ENCODE measurements at places on chromosomes 7 and 10. TPM values are rescaled to one million over a fixed set of nuclear protein-coding genes. Genes with fewer than 3 reads are reported as not detected.

Gene NUTM2D
- 0.59 TPM for total RNA-seq

DNA sequence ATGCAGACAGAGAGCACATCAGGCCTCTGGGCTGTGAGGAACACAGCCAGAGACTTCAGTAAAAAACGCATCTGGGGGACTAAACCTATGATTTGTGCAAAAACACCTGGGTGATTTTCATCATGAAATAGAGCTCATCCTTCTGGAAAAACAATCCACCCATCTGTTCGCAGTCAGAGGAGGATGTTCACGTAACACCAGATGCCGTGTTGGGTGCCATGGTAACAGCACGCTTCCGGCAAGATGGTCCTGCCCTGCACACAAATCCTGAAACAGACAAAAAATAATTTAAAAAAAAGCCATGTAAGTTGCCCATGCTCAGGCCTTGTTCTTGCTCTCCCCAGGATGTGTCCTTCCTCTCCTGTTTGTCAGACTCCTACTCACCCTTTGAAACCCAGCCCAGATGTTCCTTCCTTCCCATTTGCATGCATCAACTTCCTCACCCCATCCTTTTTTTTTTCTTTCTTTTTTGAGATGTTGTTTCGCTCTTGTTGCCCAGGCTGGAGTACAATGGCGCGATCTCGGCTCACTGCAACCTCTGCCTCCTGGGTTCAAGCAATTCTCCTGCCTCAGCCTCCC is 28.3 kb upstream of the GNA12 start:
- DNase-seq: no peak

Gene TLL2
- total RNA-seq: 10.3 TPM

Gene SUV39H2
- 72.7 TPM for total RNA-seq

- DNase-seq: no peak
Observed at GRCh38 chr10:122021828-122022227, 32.9 kb downstream of the TACC2 start.

GRCh38 chr10:101215397-101216206 is 13.7 kb downstream of the LBX1 start:
- no peak for DNase-seq

Gene CARD11
- not detected for total RNA-seq

GRCh38 chr10:71790749-71791440 is 17.6 kb upstream of the VSIR start:
- no peak for DNase-seq

Gene PRKG1
- 3.0 TPM for total RNA-seq

DNA sequence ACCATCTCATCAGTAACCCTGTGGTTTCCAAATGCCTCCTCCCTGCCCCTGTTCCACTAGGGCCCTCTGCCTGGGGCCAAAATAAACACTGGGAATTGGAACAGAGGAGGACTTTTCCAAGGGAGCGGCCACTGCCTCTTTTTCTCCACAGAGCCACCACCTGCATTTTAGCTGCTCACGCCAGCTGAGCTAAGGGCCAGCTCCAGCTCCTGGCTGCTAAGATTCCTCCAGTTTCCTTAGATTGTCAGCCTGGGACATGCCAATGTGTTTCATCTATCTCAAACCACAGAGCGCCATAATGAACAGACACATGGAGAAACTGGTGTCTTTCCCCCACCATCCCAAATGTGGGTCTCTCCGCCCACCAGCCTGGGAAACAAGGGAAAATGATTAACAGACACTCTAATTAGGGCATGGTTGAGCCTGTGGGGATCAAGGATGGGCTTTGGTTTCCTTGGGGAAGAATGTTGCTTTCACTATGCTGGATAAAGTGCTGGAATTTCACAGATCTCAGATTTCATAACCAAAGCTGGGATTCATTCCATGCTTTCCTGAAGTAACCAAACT is 52.2 kb downstream of the ASB13 start:
- DNase-seq: peak; percentile 89

DNA sequence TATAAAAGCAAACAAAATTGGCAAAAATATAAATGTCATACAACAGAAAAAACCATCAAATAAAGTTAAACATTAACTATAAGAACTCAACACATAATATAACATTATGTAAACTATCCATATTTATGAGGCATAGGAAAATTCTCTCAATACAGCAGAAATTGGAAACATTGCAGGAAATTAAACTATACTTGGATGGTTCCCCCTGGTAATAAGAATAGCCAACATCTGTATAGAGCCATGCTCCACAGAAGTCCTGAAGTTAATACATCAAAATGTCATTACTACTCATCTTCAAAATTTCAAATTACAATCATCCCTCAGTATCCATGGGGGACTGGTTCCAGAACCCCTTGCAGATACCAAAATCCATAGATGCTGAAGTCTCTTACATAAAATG is 350.5 kb downstream of the PARD3 start:
- no peak for DNase-seq

Gene GCK
- not detected for total RNA-seq

GRCh38 chr7:27168265-27168947 is 3.1 kb upstream of the HOXA9 start:
- no peak for DNase-seq

DNA sequence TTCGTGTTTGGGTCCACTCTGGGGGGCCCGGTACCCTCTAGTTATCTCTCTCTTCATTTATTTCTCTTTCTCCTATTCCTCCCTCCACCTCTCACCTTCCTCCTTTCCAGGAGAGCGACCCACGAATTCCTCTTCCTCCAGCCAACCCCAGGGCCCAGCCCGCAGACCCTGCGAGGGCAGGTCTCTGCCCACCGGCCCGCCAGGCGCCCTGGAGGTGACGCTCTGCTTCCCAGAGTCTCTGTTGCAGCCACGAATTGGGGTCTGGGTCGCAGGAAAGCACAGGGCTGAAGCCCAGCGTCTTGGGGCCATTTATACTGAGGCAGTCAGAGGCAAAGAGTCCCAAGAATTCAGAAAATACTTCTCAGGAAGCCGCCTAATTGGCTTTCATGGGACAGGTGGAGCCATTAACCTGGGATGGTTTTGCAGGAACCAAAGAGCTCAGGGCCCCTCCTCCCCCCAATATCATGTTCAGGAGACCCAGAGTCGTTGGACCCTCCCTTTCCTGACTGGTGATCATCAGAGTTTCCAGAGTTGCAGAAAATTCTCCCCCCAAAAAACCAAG is 2.7 kb upstream of the EN2 start:
- DNase-seq: no peak

DNA sequence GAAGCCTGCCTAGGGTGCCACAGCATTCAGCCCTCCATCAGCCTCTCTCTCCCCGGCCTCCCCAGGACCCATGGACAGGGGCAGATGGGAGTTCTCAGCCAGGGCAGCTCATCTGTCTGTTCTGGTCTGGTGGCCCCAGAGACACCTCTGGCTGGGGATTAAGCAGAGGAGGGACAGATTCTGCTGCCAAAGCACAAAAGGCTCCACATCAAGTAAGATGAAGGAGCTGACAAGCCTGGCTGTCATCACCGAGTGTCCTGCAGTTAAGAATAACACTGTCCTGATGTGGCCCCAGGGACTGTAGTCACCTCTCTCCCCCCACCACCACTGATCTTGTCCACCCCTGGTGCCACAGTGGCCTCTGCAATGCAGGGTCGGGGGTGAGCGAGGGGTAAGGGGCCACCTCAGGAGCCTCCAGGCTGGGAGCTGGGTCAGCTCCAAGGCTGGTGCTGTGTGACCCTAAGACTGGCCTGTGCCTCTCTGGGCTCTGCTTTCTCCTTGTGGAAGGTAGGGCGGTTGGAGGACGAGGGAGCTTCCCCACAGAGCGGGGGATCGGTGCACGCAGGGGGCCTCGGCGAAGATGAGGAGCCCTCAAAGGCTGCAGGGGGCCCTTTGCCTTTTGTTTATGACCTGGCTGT is 18.7 kb downstream of the C10orf105 start:
- no peak for DNase-seq

GRCh38 chr7:100603726-100604027 is 1.5 kb downstream of the PCOLCE start:
- DNase-seq: peak; percentile 53

DNA sequence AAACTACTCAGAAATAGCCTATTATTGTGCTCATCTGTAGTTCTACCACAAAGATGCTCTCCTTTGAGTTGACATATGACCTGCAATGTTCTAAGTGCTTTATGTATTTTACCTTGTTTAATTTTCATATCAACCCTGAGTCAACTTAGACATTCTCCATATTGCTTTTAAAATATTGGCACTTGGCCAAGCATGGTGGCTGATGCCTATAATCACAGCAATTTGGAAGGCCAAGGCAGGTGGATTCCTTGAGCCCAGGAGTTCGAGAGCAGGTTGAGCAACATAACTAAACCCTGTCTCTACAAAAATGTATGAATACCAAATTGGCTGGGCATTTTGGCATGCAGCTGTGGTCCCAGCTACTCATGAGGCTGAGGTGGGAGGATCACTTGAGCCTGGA is 50.6 kb downstream of the PRKG1 start:
- peak; percentile 5 for DNase-seq

- DNase-seq: no peak
Observed at GRCh38 chr7:96819111-96819700, 109.6 kb upstream of the SEM1 start.

Gene CALHM3
- total RNA-seq: not detected

DNA sequence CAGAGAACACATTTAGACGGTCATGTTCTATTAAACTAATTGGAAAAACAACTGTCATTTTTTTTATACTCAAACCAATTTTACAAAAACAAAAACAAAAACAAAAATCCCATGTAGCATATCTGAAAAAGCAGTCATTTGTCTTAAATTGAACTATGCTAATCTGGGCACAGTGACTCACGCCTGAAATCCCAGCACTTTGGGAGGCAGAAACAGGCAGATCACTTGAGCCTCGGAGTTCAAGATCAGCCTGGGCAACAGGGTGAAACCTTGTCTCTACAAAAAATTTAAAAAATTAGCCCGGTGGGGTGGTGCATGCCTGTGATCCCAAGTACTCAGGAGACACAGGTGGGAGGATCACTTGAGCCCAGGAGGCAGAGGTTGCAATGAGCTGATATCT is 253.4 kb downstream of the DOCK4 start:
- DNase-seq: no peak

GRCh38 chr7:80740778-80741545 is 102.5 kb downstream of the CD36 start:
- DNase-seq: no peak

DNA sequence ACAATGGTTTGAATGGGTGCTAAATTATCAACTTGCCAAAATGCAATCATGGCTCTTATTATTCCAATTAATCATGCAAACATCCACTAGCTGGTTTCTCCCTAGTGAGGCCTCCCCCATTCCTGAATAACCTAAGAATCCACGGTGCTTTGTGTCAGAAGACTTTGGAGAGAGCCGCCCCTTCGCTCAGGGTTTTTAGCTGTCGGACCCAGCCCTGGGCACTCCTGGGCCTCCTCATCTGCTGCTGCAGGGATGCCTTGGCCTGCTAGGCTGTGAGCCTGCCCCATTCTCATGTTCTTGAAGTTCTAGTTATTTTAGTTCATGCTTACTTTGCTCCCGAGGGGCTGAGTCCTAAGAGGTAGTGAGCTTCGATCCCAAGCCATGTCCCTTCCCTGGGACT is 34.1 kb upstream of the SFRP5 start:
- DNase-seq: no peak

Gene DPP6
- total RNA-seq: not detected

Gene TMEM176A
- not detected for total RNA-seq

Gene FEZF1
- total RNA-seq: not detected

GRCh38 chr7:33762911-33763306 is 142.4 kb upstream of the BMPER start:
- DNase-seq: peak; percentile 50

GRCh38 chr10:116138897-116139296 is 134.1 kb downstream of the GFRA1 start:
- DNase-seq: no peak

DNA sequence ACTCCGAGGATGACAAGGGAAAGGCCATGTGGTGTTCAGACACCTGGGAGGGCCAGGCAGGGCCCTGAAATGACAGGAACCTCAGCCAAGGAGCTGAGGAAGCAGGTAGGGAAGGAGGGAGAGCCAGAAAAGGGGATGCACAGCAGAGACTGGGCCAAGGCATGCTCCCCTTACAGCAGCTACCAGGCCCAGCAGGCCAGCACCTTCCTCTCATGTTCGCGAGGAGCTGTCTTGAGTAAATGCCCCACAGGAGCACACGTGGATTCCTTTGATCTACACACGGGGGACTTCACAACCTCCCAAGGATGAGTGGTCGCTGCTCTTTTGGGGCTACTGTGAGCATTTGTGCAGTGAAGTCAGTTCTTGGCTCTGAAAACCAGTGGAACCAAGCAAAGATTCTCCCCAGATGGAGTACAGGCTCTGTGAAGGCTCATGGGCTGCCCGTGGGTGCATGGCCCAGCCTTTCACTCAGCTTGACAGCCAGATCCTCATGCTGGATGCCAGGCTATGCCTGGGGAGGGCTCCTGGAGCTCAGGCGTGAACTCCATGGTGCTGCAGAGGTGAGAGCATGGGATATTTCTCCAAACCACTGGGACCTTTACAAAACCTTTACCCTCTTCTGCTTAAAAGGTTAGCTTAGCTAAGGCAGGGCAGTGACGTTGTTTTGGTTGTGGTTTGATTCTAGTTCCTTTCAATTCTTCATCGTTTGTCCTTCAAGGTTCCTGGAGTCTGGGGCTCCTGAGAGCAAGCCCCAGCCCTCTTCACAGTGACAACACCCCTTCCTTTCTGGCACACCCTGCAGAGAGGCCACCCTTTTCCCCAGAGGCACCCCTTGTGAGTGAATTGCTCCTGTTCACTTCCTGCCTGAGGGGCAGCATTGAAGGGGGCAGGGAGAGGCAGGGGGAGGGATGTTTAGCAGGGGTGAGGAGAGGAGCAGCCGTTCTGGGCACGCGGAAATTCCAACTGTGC is 74.2 kb upstream of the ZPBP start:
- no peak for DNase-seq

Data from SJCRH30 (cell line).